ENCODE measurements at places on chromosomes 5 and 9.

- no peak for DNase-seq
These were observed 150.3 kb upstream of the GRIA1 start for GRCh38 chr5:153340139-153340538.

GRCh38 chr5:121144764-121145163 is 680.7 kb downstream of the PRR16 start:
- DNase-seq = no peak

- DNase-seq = no peak
These were observed 757 bp downstream of the FXN start for GRCh38 chr9:69036309-69036708.

DNA sequence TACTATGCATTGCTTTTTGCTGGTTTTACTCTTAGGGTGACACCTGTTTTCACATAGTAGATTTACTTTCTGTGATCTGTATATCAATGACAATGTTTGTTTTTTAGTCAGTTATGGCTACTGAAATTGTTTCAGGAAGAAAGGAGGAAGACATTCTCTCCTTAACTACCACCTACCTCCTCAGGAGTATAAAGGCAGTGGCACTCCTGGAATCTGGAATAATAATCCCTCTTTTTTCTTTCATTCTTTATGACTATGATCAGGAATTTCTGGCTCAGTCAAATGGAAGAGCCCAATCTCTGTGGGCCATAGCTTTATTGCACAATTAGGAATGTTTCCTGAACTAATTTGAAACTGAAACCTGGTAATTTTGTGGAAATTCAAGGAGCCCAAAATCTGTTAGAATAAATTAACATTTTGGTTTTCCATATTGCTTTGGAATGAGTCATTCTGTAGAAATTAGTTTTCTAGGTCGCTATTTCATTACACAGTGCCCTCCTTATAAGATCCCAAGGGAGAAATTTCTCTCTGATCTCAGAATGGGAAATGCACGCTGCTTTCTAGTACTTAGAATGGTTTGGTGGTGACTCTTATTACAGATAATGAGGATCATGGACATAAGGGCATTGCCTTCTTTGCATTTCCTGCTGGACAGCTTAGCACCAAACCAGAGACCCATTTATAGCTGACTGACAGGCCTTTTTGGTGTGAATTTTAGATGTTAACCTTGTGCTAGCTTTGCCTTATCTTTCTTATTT is 95.3 kb upstream of the VLDLR start:
- no peak for DNase-seq

DNA sequence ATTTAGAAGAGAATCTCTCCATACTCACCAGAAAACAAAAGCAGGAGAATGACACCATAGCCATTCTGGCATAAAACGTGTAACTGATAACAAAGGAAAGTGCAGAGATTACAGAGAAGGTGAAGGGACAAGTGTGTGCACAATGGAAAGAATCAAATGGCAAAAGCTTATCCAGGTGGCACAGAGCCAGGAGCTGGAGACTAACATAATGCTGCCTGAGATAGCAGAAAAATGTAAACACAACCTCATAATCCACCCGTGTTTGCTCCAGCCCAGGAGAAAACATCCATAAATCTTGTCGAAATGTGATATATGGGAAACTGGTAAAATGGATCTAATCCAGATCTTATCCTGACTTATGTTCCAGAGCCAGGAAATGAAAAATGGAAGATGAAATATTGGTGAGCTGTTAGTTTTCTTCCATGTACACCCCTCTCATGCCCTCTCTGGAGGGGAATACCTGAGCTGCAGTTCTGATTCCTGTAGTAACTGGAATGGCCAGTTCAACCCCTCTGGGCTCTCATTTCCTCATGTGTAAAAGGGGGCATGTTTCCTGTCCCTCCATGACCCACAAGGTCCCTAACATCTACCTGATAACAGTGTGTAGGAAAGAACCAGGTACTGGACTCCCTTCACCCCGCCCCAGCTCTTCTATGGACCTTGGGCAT is 212.3 kb upstream of the DAPK1 start:
- no peak for DNase-seq

DNA sequence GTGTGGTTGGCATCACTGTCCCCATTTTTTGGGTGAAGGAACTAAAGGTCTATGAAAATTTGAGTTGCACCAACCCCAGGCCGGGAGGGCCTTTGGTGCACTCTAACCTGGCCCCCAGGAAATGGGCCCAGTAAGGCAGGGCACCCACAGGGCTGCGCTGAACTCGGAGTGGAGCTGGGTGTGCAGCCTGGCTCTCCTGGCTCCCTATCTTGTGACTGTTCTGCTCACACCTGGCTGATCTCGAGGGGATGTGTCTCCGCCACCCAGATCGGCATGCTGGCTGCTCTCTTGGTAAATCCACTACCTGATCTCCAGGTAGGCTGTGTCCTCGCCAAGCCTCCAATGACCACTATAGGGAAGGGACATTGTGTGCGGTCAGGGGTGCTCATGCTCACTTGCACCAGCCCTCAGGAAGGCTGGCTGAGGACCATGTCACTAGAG is 259.8 kb downstream of the NSG2 start:
- DNase-seq = no peak

DNA sequence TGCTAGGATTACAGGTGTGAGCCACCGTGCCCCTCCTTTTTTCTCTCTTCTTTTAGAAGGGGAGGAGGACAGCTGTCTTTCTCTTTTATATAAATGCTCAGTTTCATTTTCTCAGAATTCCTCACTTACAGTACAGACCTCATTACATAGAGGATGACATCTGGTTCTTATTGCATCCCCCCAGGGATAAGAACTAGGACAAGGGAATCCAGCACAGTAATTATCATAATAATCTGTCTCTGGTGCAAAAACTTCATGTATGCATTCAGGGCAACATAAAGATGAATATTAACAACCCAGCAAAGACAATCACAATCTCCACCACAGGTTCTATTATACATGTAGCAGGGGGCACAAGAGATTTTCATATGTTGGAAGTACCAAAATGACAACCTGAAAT is 5.1 kb downstream of the SPZ1 start:
- DNase-seq = no peak

- no peak for DNase-seq
These were observed 51.3 kb downstream of the CRB2 start for GRCh38 chr9:123407217-123407851.

GRCh38 chr9:113503613-113504211 is 40.2 kb downstream of the RGS3 start:
- no peak for DNase-seq

DNA sequence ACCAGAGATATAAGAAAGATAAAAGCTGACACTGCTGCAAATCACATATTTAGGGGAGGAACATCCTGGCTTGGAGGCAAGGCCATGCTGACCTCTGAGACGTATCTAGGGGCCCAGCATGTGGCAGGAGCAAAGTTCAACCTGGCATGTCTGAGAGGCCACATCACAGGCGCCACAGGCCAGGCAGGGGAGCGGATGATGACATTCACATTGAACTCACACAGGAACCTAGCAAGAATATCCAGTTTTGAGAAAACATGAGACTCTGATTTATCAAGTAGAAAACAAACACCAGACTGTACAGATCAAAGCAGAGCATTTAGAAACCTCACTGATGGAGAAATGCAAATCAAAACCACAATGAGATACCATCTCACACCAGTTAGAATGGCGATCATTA is 64.2 kb upstream of the STK32A start:
- no peak for DNase-seq

GRCh38 chr9:127519301-127520166 is 68.2 kb downstream of the LRSAM1 start:
- DNase-seq = no peak

DNA sequence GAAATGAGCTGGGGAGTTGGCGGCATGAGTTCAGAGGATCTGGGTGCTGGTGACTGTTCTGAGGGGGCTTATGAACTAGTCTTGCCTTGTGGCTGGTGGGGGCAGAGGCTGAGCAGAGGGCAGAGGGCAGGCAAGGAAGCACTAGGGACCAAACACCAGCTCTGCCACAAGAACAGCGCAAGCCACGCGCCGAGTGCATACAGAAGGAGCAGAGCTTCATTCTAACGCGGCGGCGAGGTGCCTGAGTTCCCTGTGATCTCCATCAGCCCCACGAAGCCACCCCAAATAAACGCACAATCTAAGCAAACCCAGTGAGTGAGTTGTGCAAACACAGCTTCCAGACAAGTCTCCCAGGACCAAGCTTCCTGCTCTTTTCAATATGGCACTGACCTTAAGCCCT is 110.6 kb upstream of the ALDH1B1 start:
- DNase-seq = no peak

- no peak for DNase-seq
These were observed 18.1 kb upstream of the ICE1 start for GRCh38 chr5:5404381-5404780.

DNA sequence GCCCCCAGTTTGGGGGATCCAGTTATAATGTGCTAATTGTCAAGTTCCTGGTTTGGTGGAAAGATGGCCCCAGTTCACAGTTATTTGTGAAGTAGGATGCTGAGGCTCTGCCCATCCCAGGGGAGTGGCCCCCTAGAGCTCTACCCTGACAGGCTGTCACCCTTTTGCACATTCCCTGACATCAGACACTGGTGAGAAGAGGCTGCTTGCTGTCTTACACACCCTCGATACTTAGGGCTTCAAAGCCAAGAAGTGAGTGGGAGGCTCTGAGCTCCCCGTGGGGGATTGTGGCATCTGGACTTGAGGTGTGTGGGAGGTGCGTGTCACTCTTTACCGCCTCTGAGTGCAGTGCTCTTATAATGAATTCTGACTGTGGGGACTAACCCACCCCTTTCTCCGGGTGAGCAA is 168.5 kb downstream of the DOCK2 start:
- no peak for DNase-seq

DNA sequence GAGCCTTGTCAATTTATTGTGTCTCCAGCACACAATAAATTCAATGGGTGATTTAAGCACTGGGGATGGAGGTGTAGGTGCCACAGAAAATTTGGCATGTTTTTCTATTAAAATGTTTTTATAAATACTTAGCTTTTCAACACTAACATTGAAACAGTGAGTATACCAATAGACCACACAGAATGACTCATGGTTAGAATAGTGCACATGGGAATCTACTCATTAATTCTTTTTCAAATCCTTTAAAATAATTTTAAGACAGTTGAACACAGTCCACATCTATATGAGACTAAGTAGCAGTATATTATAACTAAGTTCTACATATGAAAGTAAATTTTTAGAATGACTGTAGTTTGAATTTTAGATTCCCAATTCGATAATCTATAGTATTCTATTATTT is 67.1 kb downstream of the LNPEP start:
- DNase-seq = no peak

- DNase-seq = no peak
These were observed 56.2 kb upstream of the LPAR1 start for GRCh38 chr9:111094433-111094924.

DNA sequence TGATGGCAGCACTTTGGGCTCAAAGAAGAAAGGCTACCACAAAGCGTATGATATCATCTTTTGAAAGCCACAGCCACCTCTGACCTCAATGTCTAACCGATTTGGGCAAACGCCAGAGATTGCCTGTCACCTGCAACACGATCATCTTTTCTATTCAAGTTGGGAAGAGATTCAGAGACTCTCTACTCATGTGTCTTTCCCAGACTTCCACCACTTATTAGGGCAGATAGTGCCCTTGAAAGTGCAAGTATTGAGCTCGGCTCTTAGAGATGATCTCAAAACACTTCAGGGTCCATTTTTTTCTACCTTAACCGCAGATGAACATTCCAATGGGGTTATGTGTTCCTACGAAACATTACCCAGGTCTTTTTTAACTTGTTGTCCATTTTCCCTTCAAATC is 213.7 kb downstream of the DRD1 start:
- no peak for DNase-seq

GRCh38 chr9:109856785-109857184 is 76.8 kb downstream of the PALM2AKAP2 start:
- DNase-seq = no peak

DNA sequence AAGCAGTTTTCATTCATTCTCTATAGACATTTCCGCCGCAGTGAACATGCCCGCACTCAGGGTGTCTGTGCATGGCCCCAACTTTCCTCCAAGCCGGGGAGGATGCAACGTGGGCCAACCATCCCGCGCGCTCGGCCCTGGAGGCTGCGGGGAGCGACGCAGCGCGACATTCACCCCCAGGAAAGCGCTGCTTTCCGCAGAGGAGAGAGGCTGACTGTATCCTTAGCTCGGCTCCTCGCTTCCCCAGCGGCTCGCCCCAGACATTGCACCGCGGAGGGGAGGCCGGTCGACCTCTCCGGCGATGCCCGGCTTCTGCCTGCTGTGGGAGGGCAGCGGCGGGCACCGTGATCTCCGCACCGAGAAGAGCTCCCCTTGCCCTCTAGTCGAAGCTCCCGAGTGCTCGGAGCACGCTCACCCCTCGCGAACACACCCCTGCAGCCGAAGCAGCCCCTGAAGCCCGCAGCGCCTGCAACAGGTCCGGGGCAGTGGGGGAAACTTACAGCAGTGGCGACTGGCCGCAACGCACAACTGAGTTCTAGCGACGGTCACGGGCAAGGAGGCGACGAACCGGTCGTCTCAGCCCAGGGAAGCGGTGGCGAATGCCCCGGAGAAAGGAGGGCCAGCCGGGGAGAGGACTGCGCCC is 600 bp downstream of the ENC1 start:
- no peak for DNase-seq

DNA sequence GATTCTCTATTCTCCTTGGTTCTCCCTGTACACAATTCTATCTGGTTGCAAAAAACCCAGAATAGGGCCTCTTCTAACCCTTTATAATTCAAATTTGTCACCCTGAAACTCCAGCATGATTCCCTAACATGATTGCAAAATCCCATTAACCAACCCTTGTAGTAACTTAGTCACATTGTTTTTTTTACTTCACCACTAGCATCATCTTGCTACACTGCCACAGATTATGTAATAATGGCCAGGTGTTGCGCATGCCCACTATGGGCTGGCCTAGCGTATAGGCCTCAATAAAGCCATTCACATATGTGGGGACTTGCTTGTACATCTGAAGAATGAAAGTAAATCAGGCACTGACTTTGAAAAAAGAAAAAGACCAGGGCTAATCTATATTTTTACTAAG is 25.7 kb downstream of the FAM170A start:
- DNase-seq = no peak

- no peak for DNase-seq
These were observed 5.5 kb downstream of the FSTL4 start for GRCh38 chr5:133606835-133607234.

DNA sequence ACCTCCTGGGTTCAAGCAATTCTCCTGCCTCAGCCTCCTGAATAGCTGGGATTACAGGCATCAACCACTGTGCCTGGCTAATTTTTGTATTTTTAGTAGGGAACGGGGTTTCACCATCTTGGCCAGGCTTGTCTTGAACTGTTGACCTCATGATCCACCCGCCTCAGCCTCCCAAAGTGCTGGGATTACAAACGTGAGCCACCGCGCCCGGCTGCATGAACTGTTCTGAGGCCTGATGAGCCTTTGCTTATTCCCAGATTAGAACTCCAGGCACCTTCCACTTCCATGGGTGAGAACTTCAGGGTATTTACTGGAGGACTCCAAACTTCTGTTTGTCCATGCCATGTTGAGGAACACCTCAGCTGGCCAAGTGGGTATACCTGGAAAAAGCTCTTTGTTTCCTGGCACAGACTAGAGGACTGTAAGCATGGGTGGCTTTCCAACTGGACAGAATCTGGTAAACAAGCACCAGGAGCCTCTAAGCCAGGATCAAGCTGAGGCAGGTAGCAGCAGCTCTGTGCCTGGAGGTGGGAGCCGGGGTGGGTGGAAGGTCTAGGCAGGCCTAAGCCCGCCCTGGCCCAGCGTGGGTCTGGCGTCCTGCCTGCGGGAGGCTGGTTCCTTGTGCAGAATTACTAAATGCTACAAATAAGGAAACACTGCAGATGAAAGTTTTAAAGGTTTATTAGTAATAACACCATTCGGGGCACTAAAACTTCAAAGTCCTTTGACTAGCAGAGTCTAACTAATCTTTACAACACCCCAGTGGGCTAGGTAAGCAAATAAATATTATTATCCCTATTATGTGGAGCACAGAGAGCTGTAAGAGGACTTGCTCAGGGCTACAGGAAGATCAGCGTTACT is 78.4 kb downstream of the SEMA5A start:
- no peak for DNase-seq
